NCI-H1092 treated with DMSO at 0.1 percent for 48 hours (cell line): ENCODE measurements at places on chromosomes 5 and 9.

DNA sequence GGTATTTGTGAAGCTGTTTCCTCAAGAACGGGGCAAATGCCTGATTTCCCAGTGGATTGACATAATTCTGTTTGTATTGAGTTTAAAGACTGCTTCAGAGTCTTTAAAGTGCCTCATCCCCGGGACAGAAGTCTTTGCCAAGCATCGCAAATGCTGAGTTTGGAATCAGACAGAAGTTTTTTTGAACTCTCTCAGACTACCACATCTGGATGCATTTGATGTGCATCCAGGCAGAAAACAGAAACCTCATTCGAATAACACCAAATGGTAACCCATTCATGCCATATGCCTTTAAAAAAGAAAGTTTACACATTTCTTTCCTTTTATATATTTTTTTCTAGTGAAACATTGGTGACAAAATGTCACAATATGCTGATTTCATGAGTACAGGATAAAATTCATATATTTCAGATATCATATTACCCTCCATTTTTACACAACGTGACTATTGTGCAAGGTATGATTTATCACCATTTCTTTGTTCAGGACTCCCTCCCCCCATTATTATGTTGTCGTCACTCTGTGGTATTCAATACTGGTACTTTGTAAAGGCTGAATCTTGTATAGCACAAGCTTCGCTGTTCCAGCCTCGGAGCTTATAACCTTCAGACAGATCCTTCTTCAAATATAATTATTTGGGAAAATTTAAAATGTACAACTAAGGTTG is 91.1 kb downstream of the ZNF608 start:
- no peak for DNase-seq

- no peak for DNase-seq
These were observed 2.1 kb upstream of the MARCHF6 start for GRCh38 chr5:10351199-10351905.

DNA sequence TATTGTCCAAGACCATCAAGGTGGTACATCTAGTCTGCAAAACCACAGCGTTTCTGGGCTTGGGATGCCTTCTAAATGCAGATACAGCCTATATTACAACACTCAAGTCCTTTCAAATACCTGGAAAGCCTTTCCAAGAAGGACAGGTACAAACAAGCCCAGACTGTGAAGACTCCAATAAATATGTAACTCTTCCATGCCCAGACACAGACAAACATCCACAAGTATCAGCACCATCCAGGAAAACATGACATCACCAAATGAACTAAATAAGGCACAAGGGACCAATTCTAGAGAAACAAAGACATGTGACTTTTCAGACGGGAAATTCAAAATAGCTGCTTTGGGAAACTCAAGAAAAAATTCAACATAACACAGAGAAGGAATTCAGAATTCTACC is 152.7 kb upstream of the POC5 start:
- DNase-seq, result no peak

- DNase-seq, result peak; percentile 59
These were observed 66.9 kb downstream of the RFX3 start for GRCh38 chr9:3458806-3459475.

- DNase-seq, result no peak
These were observed 412.8 kb upstream of the PIK3R1 start for GRCh38 chr5:67802766-67803165.

- DNase-seq, result no peak
These were observed 497.0 kb downstream of the RAB3C start for GRCh38 chr5:59079622-59080620.

GRCh38 chr9:14326264-14326826 is 12.4 kb upstream of the NFIB start:
- peak; percentile 100 for DNase-seq

DNA sequence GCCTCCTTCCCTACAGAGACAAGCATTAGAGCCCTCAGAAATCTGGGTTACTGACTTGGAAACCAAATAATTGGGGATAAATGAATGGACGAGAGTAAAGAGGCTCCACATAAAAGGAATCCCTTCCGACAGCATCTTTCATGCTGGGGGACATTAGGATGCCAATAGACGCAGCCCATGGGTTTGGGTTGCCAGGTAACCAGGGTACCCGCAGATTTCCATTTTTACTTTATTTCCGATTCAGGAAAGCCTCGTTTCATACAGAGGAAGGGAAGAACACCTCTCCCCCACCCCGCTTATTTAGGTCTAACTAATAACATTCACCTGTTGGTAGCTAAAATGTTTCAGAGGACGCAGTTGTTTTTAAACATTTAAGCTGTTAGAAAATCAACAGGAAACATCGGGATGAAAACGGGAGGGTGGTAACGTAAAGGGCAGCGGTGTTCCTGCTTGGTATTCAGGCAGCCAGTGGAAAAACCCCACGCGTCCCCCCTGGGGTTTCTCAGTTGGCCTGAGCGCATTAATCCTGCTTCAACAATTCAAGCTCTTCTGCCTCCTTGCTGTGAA is 179.5 kb downstream of the YTHDC2 start:
- DNase-seq, result peak; percentile 75

DNA sequence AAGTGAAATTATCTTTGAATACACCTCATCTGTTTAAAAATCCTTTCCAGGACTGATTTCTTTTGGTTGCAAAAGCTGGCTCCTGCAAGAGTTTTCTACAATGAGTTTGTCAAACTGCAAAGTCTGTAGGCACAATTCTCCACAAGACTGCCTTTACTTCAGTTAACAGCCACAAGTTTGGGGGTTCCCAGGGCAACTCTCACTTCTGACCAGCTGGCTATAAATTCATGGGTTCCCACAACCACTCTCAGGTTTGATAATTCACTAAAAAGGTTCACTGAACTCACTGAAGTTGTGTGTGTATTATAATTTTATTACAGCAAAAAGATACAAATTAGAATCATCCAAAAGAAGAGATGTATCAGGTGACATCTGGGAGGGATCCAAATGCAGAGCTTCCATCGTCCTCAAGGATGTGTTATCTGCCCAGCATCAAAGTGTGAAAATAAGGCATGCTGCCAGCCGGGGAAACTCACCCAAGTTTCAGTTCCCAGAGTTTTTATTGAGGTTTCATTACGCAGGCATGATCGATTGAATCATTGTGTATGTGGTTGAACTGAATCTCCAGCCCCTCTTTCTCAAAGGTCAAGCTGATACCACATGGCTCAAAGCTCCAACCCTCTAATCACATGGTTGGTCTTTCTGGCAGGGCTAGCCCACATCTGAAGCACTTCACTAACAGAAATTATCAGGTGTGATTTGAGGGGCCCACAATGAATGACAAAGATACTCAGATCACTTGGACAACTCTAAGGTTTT is 19.0 kb upstream of the PSIP1 start:
- DNase-seq, result no peak

DNA sequence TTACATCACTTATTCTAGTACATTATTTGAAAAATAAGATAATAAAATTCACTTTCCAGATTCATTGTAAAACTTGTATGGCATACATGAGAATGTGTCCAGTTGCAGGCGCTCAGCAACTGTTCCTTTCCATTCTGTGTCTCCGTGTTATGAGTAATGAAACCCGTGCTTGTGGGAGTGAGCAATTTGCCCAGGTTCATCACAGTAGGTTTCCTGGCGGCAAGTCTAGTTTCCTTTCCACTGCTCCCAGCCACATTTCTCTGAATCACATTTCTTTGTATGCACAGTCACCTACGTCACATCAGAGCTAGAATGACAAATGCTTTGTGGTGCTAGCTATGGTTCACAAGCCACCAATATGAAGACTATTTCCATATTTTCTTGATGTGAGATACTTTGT is 39.9 kb downstream of the MOCS2 start:
- DNase-seq, result no peak

DNA sequence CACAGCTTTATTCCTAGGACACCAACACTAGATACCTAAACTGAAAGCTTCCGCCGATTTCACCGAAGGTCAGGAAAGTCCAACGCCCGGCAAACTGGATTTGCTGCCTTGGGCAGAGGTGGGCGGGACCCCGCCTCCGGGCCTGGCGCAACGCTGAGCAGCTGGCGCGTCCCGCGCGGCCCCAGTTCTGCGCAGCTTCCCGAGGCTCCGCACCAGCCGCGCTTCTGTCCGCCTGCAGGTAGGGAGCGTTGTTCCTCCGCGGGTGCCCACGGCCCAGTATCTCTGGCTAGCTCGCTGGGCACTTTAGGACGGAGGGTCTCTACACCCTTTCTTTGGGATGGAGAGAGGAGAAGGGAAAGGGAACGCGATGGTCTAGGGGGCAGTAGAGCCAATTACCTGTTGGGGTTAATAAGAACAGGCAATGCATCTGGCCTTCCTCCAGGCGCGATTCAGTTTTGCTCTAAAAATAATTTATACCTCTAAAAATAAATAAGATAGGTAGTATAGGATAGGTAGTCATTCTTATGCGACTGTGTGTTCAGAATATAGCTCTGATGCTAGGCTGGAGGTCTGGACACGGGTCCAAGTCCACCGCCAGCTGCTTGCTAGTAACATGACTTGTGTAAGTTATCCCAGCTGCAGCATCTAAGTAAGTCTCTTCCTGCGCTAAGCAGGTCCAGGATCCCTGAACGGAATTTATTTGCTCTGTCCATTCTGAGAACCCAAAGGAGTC is at the start of gene CD274:
Gene CD274 (plus strand): TSS at position 184 of the 733 bp plus-strand sequence. CDS start 5,572 bp downstream, outside the sequence.
- peak; percentile 86 for DNase-seq

DNA sequence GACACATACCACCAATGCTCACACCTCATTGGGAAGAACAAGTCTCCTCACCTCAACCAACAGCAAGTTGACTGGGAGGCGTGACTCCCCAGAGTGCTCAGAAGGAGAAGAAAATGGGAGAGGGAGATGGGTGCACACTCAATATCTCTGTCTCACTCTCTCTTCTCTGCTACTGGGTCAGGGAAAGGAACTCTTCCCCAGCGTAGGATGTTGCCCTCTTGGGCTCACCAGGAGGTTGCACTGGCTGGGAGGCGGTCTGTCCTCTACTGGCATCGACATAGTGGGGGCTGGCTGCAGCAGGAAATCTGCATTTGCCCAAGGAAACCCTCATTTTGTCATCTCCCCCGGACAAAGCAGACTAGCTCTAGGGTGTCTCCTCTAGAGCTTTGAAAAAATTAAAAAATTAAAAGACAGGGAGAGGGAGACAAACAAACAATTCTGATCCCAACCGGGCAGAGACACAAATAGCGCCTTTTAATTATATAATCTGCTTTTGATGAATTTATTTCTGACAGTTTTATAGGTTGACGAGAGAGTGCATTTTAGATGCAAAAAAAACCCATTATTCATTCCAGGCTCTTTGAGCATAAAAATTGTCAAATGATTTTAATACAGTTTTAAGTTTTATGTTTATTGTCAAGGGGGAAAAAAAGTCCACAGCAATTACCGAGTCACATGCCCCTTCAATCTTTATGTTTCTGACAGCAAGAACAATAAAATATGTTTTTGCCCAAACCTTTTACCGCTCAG is 179.3 kb upstream of the MVB12B start:
- no peak for DNase-seq

DNA sequence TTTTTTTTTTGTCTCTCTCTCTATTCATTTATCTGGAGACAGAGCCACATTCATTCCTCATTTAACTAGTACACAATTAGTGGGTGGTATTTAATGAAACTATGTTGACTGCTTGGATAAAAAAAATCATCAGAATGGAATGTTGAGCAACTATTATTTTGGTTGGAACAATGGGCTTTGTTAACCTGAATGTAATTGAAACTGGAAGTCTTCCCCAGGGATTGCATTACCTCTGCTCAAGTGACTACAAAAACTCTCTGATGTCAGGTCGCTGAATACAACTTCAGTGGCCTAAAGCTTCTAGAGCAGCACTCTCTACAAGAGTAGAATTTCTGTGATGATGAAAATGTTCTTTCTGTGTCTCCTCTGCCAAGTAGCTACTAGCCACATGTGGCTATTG is 295.8 kb downstream of the DEPDC1B start:
- no peak for DNase-seq

GRCh38 chr9:130920762-130921299 is 18.2 kb downstream of the FIBCD1 start:
- no peak for DNase-seq

- DNase-seq, result no peak
These were observed 61.8 kb downstream of the ABCA1 start for GRCh38 chr9:104866191-104866590.

- DNase-seq, result no peak
These were observed 9.7 kb downstream of the ICE1 start for GRCh38 chr5:5432020-5432707.

DNA sequence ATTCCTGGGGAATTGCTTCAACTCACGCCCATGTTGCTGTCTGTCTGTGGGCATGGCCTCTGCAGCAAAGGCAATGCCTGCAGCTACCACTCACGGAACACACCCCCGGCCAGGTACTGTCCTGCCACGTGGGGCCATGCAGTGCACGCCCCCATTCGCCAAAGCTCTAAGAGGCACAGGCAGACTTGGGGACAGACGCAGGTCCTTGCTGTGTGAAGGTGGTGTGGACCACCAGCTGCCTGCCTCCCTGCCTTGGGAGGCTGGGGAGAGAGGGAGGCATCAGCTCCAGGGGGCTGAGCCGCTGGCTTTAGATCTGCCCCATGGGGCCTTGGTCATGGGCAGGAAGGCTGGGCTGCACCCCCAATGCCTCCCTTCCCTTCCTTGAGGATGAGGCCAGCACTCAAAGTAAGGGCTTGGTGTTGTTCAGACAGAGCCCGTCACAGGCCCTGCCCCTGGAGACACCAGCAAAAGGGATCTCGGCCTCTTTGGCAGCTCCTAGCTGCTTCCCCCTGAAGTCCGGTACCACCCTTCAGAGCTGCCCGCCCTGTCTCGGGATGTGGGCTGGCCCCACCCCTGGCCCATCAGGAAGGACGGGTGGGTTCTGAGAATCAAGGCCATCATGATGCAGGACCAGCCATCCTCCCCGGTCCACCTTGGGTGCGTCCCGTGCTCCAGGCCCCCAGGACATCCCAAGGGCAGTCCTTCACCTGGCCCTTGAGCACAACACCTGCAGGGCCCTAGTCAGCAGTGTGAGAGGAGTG is 2.3 kb downstream of the GRIN1 start:
- no peak for DNase-seq

DNA sequence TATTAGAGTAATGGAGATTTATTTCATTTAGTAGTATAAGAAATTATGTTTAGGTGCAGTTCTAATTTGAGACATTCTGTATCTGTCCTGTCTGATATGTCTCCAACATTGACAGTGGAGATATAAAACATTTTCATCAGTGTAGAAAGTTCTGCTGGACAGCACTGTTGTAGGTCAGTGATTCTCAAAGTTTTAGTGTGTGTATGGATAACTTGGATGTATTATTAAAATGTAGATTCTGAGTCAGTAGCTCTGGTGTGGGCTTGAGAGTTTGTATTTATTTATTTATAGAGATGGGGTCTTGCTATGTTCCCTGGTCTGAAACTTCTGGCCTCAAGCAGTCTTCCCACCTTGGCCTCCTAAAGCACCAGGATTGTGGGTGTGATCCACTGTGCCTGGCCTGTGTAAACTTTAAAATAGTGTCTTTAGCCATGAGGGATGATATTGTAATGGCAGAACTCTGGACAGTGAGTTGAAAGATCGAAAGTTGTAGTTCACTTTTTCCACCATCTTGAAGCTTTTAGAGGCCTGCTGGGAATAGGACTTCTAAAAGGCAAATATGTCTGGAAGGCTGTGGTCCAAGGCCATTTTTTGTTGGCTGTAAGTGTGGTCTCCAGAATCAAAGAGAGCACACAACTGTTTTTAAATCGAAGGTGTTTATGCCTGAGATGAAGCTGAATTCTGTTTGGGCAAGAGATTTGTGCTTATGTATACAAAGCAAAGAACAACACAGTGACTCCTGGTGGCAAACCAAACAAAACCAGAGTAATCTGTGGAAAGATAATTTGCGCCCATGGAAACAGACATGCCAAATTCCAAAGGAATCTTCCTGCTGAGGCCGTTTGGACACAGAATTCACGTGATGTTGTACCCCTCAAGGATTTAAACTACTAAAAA is 12.4 kb downstream of the UBAP1 start:
- DNase-seq, result no peak

- no peak for DNase-seq
These were observed 13.6 kb downstream of the ARHGAP26 start for GRCh38 chr5:142783601-142784341.
